ENCODE measurements at places on chromosomes 1 and 21.

DNA sequence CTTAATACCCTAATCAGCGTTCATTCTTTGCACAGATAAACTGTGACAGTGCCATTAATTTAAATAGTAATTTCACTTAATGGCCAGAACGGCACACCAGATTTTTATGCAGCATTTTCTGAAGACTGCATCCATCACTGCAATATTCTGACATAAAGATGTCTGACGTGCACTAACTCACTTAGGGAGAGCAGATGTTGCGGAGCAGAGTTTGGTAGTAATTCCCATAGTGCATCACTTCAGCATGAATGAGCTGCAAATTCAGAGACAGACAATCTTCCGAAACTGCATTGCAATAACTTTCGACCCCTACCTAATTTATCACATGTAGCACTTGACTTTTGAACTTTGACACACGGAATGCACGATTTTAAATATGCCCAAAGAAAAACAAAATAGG, 225.3 kb downstream of the KCTD3 start:
- DNase-seq = no peak

GRCh38 chr1:24058671-24059455, 53.1 kb downstream of the MYOM3 start:
- DNase-seq = no peak

GRCh38 chr1:5526822-5527551, 465.2 kb downstream of the NPHP4 start:
- no peak for DNase-seq

- DNase-seq = peak; percentile 63
These were observed at the start of gene CHAF1B for GRCh38 chr21:36385233-36386030. Gene CHAF1B (plus strand): TSS chr21:36385392. CDS start chr21:36386137, 745 bp downstream.

- DNase-seq = no peak
These were observed 9.4 kb downstream of the SELP start for GRCh38 chr1:169620565-169620964.

DNA sequence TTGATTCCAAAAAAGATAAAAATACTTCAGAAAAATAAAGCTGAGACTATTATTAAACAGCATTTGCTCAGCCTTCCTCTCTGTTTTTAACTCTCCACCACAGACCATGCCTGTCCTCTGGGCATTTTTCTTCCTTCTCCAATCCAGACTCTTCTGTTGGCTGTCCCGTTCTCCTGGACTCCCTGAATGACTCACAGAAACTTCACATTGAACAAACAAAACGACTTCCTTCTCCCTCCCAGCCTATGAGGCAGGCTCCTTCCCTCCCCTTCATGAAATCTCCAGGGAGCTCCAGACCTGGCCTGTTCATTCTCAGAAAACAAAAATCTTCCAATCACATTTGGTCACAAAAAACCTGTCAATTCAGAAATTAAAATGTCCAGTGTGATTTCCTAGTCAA, 421.3 kb downstream of the NPHP4 start:
- no peak for DNase-seq

- no peak for DNase-seq
These were observed 226.4 kb downstream of the DYRK1A start for GRCh38 chr21:37593015-37593414.

DNA sequence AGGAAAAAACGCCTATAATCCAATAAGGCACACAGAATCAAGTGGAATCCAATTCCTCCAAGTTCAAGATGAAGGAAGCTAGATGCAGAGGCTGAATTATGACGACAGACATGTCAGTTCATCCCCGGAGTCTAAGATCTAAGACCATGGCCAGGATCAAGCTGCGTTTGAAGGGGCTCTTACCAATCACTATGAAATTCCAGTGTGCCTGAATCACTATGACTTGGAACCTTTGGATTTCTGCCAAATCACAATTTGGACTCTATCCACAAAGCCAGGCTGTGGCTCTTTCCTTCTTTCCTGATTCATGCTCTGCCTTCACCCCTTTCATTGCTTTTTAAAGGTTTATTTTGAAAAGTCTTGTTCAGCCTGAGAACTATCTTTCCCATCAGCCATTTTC, 17.1 kb downstream of the OLIG2 start:
- no peak for DNase-seq

GRCh38 chr1:91997607-91998195, 32.1 kb upstream of the EPHX4 start:
- peak; percentile 47 for DNase-seq

GRCh38 chr1:232016616-232017015, 390.0 kb downstream of the DISC1 start:
- DNase-seq = no peak

GRCh38 chr1:65404941-65405340, 15.5 kb upstream of the LEPR start:
- no peak for DNase-seq

- no peak for DNase-seq
These were observed 19.1 kb downstream of the MARCKSL1 start for GRCh38 chr1:32316903-32317277.

DNA sequence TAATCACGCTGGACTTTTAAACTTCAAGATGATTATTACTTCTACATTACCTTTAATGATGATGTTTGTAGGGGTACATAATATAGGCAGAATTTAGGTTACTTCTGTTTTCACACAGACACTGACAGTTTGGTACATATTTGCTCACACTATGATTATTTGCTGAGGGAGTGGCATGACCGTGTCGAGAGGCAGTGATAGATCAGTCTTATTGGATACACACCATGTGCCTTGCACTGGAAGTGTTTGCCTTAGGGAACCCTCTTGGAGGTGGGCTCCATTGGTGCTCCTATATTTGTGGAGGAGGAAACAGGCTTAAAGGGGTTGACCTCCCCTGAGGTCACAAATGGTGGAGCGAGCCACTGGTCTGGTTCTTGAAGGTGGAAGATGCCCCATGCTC, 132.1 kb downstream of the PRDM2 start:
- DNase-seq = no peak

GRCh38 chr1:58548371-58548770, 1.8 kb upstream of the OMA1 start:
- no peak for DNase-seq

GRCh38 chr1:33392639-33393038, 38.3 kb downstream of the PHC2 start:
- DNase-seq = no peak

GRCh38 chr1:170126696-170127095, 19.1 kb upstream of the NTMT2 start:
- no peak for DNase-seq

- no peak for DNase-seq
These were observed 125.8 kb downstream of the KAZN start for GRCh38 chr1:14724246-14724645.

DNA sequence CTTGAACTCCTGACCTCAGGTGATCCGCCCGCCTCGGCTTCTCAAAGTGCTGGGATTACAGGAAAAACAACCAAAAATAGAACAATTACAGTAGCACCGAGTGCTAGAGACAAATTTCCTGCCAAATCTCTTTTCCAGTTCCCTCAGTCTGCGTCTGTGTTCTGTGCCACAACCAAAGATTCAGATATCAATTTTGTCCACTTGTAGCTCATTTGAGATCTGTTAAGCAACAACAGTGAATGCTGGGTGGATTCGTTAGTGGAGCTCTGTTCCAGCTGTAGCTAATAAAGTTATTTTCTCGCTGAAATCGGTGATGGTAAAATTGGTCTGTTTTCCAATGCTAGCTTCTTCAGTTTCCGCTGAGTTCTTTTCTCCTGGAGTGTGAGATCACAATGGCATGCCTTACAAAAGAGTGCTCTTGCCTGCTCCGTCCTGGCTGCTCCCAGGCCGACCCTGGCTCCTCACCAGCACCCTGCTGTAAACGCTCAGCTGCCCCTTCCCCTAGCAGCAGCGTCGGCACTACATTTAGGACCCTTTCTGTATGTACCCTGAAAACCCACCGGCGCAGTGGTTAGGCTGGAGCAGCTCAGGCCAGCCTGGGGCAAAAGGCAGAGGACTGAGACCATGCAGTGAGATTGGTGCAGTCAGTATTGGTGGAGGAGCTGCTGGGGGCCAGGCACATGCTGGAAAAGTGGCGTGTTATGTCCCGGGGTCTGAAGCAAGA, 395.4 kb downstream of the KIF26B start:
- no peak for DNase-seq

GRCh38 chr21:42784276-42784675, 95.1 kb downstream of the WDR4 start:
- DNase-seq = no peak

DNA sequence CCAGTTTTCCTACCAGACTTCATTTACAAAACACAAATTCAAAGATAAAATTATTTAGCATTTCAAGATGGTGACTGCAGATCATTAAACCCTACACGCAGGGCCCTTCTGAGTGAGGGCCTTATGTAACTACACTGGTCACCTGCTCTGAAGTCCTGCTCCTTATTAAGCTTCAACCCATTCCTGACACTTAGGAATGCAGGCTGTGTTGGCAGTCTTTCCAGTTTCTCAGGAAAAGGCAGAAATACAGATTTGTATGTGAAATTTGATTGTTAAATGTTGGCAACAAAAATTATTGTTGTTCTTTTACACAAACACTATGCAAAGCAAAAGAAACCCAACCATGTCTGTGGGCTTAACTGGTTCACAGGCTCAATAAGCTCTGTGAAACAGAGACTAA, 25.8 kb upstream of the BCAS2 start:
- no peak for DNase-seq

GRCh38 chr1:29675481-29676263, 439.4 kb downstream of the PTPRU start:
- DNase-seq = no peak

GRCh38 chr1:168830562-168830961, 101.6 kb upstream of the DPT start:
- no peak for DNase-seq

DNA sequence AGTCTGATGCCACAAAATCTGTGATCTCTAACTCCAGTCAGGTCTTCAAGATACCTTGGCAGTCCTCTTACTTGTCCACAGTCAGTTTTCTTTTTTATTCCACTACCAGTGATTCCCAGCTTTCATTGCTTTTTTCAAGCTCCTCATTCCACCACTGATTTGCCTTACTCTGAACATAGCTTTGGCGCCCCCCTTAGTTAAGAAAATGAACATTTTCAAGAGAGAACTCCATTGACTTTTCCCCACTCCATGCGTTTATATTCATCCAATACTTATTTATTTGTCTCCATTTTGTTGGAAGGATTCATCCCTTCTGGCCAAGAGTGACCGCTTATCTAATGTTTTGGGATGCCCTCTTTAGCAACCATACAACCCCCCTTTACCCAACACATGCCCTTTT, 33.9 kb upstream of the IPO9 start:
- DNase-seq = no peak

DNA sequence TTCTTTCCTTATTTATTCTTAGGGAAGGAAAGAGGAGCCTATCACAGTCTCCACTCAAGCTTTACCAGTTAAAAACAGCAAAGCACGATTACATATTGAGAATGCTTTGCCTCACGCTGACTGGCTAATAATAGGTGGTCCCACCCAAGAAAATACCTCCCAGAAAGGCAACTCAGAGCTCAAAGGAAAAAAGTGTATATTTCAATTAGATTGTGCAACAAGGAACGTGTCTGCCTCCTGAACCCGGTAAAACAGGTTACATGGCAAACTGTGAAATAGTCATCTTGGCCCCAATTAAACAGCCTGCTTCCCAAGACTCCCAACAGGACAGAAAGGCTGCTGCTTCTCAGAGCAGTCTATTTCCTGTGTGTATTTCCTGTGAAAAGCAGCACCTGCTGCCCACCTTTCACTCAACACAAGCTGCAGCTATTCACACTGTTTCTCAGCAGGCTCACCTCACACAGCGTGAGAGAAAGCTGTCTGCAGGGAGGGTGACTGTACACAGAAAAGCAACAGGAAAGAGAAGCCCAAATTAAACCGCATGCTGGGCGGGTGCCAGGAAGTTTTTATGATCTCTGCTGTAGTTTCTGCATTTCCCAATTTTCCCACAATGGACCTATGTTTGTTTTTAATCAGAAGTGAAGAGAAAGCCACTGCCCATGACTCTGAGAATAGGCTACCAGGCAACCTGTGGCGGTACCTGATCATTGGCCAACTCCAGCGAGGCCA, 44.0 kb downstream of the URB1 start:
- DNase-seq = no peak

GRCh38 chr1:33099290-33100118, 18.6 kb downstream of the AZIN2 start:
- DNase-seq = peak; percentile 42

DNA sequence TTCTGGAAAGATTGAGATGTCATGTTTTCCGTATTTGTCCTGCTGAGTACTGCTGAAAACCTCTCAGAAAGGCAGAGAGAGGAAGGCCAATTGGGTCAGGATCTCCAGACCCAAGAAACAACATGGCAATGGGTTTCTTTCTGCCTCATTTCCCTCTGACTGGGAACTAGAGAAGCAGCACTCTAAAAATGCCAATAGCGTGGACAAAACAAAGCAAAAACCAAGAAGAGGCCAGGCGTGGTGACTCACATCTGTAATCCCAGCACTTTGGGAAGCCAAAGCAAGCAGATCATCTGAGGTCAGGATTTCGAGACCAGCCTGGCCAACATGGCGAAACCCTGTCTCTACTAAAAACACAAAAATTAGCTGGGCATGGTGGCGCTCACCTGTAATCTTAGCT, 18.3 kb downstream of the TNFRSF9 start:
- no peak for DNase-seq

GRCh38 chr1:110067479-110067892, 3.0 kb downstream of the ALX3 start:
- DNase-seq = no peak

DNA sequence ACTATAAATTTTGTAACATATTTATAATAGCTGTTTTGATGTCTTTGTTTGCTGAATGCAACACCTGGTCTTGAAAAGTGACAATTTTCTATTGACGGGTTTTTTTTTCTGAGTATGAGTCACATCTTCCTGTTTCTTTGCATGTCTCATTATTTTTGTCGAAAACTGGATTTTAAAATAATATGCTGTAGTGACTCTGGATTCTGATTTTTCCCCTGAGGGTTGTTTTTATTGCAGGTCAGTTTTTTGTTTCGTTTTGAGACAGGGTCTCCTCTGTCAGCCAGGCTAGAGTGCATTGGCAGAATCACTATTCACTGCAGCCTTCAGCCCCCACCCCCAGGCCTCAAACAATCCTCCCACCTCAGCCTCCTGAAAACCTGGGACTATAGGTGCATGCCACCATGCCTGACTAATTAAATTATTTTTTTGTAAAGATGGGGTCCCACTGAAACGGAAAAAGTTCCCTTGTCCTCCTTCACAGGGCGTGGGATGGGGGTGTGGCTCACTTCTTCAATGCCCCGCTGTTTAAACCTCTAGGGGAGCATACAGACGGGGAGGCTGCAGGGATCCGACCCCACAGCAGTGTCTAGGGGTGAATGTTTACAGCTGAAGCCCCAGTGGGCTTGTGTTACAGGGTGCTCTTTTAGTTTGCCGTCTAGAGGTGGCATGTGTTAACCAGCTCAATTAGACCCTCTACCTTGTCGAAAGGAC, 11.3 kb upstream of the PPIE start:
- no peak for DNase-seq

- no peak for DNase-seq
These were observed 20.7 kb downstream of the PDIK1L start for GRCh38 chr1:26132128-26132833.
